Left forelimb (tissue), 1 donor: ENCODE measurements at places on chromosomes 1 and 21.
A peak's percentile ranks its signal among the peaks of the same experiment; 100 is the strongest.

DNA sequence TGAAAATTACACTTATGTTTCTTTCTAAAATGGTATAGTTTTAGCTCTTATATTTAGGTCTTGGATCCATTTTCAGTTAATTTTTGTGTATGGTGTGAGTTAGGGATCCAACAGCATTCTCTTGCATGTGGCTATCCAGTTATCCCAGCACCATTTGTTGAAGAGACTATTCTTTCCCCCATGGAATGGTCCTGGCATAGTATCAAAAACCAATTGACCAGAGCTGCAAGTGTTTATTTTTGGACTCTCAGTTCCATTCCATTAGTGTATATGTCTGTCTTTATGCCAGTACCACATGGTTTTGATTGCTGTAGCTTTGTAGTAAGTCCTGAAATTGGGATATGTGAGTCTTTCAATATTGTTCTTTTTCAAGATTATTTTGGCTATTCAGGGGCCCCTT is 14.3 kb downstream of the TTLL10 start:
- DNase-seq = no peak

- no peak for DNase-seq
Measured at GRCh38 chr21:16287046-16287445, 557.3 kb downstream of the USP25 start.

DNA sequence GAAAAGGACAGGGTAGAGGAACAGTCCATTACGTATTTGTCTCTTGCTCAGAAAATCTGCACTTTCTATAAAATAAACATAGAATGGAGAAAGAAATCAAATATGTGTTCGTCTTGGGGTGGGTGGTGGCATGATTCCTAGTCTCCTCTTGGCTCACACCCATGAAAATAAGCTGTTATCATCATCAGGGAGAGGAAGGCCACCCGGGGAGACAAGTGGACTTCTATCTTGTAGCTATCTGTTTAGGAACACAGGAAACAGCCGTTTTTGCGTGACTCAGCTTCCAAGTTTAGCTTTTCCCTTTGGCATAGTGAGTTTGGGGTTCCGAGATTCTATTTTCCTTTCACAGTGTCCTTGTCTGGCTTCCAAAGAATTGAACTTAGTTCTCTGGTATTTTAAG is 622.3 kb downstream of the PTPRU start:
- DNase-seq = peak; percentile 26

DNA sequence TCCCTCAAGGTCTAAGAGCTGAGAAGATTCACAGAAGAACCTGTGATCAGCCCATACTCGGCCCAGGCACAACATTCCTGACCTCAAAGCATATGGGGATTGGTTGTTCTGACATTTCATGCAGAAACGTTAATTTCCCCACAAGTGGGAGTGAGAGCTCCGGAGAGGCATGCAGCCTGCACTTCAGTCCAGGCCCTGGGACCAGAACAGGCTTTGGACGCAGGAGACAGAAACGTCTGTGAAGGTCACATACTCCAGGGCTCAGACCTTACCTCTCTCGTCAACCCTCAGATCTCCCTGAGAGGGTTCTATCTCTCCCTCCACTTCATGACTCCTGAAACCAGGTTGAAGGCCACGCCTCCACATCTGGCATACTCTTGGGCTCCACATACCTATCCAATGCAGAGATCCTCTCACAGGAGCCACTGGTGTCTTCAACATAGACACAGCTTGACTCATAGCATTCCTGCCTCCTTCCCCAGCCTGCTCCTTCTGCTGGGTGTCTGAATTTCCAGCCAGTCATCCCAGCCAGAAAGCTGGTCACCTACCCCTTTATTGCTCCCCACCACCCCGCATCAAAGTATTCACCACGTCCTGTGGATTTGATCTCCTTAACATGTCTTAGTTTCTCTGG is 149.2 kb downstream of the OMA1 start:
- no peak for DNase-seq

- no peak for DNase-seq
Measured at GRCh38 chr1:101075926-101076325, 50.3 kb upstream of the DPH5 start.

DNA sequence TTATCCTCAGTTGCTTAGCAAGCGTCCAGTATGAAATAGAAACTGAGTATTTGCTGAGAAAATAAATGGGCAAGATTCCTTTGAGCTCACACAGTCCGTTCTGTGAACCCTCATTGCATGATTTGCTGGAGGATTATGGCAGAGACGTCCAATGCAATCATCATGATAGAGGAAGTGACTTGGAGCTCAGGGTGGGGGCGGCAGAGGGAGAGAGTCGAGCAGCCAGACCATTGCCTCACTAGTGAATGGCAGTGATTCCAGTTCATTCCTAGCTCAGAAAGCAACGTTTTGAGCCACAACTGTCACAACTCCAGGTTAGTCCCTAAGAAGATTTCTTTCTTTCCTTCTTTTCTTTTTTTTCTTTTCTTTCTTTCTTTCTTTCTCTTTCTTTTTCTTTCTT is 27.5 kb upstream of the COL9A2 start:
- DNase-seq = no peak

DNA sequence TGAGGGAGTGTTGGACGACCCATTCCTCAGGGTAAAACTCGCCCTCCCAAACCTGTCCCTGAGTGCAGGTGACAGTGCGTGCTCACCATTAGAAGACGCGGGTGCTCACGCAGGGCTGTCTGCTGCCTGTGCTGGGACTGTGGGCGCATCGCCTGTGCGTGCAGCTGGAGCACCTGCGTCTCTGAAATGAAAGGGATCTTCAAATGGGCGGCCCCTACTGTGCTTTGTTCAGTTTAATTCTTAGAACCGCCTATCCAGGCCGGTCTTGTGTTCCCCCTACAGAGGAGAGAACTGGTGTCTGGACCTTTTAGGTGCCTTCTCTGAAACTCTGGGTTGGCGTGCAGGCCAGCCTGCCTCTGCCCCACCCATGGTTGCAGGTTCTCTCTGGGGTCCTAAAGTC is 125.8 kb downstream of the PCBP3 start:
- no peak for DNase-seq

DNA sequence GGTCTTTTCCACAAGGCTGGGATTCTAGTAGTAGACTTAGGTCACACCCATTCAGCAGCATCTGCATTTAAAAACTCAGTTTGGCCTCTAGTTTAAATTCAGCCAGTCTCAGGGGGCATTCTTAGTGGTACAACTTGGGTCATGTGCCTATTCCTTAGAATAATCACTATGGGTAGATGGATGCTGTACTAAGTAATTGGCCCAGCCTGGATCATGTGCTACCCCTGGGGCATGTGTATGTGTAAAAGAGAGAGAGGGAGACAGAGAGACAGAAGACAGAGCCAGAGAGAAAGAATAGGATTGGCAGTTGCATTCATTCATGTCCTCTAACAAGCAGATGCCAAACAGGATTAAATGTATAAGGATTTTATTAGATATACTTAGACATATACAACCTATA is 13.6 kb upstream of the SYT14 start:
- no peak for DNase-seq

GRCh38 chr1:76240316-76240715 is 165.8 kb downstream of the ST6GALNAC3 start:
- no peak for DNase-seq

DNA sequence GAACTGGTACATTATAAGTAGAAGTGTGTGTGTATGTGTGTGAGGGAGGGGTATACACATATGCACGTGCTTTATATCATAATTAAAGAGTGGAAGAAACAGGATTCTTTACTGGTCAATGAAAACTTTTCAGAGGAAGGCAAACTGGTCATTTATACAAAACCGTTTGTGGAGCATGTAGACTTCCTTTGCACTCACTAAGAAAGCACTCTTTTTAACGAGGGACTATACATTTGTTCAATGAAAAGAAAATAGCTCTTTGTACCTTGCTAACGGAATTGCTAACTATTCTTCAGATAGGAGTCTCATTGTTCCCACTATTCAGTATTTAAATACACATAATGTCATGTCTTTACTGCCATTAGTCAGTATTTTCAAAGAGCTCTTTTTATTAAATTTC is 219.3 kb downstream of the ST6GALNAC3 start:
- DNase-seq = no peak

GRCh38 chr1:5009376-5010065 is 355.1 kb downstream of the AJAP1 start:
- DNase-seq = no peak

GRCh38 chr1:26239936-26240335 is 5.9 kb downstream of the CEP85 start:
- DNase-seq = no peak

DNA sequence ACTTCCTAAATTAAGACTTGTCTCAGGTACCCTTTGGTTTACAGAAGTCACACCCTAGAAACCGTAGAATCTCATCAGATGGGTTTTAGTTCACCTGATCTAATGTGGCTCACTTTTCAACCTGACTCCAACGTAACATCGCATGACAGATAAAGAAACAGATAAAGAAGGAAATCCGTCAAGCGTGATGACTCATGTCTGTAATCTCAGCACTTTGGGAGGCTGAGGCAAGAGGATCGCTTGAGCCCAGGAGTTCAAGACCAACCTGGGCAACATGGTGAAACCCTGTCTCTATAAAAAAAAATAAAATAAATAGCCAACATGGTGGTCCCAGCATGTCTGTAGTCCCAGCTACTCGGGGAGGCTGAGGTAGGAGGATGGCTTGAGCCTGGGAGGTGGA is 97.3 kb downstream of the SPSB1 start:
- no peak for DNase-seq

- DNase-seq = no peak
Measured at GRCh38 chr1:114097109-114097508, 56.6 kb downstream of the SYT6 start.

DNA sequence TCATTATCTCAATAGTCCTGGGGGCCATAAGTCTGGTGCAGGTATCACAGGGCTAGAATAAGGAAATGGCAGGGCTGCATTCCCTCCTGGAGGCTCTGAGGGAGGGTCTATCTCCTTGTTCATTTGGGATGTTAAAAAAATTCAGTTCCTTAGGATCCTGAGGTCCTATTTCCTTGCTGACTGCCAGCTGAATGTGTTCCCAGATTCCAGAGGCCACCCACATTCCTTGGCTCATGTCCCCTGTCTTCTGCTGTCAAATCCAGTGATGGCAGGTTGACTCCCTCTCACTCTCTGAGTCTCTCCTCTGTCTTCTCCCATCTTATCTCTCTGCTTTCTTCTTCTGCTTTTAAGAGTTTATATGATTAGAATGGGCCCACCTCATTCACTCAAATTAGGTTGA is 400.6 kb downstream of the PTPRU start:
- DNase-seq = peak; percentile 23

- no peak for DNase-seq
Measured at GRCh38 chr1:57019236-57019839, 53.5 kb upstream of the C8B start.
